ENCODE measurements at places on chromosomes 5 and 9.

- DNase-seq = no peak
Observed at GRCh38 chr5:149702934-149703646, 27.0 kb upstream of the PPARGC1B start.

DNA sequence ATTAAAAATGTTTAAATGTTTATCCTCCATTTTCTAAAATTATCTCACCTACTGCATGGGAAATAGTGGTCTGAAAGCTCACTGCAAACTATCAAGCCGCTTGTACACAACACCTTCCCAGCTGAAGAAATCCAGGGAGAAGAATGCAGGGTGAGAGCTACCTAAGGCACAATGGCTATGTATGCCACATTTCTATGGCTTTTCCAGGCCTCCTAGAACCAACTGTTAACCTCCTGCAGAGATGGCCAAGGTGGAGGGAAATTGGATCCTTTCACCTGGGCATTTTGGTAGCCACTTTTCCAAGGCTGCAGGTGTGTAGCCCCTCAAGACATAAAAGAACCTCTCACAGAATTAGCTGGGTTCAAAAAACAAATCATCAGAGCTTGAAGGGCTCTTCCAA lies 286.4 kb downstream of the EBF1 start:
- no peak for DNase-seq

- no peak for DNase-seq
Observed at GRCh38 chr5:104189909-104190308, 627.3 kb upstream of the NUDT12 start.

DNA sequence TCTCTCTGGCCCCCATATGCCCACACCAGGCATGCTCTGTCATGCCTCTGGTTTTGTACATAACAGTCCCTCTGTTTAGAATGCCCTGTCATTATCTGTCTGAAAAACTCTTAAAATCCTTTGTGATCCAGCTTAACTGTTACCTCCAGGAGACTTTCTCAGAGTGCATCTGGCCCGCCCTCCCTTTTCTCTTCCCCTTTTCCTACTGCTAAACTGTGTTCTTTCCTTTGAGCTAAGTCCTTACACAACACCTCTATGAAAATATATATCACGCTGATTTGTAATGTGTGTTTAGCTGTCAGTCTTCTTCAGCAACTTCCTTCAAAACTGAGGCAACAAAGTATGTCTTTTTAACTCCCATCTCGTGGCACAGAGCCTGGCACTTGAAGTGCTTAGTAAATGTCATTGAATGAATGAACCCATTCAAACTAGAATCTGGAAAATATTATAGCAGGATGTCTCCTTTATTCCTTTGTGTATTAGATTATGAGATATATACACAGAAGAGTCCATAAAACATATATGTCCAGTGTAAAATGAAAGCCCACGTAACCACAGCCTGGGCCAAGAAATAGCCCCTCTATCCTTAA lies 166.2 kb upstream of the KLF9 start:
- DNase-seq = no peak

DNA sequence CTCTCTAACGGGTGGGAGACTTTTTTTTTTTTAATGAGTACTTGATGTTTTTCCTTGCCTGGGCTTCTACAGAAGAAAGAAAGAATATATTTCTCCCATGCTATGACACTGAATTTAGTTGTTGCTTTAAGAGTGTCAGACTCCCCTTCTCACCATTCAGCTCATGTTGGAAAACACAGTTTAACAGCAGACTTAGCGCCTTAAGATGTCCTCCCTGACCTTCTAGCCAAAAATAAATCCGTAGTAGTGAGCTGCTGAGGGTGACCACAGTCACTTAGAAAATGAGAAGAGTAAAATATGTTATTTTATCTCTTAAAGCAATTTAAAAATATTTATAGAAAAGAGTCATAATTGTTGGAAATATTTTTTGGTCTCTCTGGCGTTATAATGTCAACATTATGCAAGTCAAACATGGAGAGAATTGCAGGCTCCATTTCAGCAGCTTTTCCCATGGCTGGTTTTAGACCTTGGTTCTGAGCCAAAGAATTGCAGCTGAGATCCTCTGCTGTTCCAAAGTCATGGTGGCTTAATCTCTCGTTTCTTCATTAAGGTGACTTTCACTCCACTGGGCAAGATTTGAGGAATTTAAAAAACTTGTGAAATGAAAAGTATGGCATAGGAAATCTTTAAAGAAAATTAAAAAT lies 143.5 kb downstream of the GHR start:
- no peak for DNase-seq

- no peak for DNase-seq
Observed at GRCh38 chr5:135060021-135060420, 26.0 kb upstream of the PITX1 start.

DNA sequence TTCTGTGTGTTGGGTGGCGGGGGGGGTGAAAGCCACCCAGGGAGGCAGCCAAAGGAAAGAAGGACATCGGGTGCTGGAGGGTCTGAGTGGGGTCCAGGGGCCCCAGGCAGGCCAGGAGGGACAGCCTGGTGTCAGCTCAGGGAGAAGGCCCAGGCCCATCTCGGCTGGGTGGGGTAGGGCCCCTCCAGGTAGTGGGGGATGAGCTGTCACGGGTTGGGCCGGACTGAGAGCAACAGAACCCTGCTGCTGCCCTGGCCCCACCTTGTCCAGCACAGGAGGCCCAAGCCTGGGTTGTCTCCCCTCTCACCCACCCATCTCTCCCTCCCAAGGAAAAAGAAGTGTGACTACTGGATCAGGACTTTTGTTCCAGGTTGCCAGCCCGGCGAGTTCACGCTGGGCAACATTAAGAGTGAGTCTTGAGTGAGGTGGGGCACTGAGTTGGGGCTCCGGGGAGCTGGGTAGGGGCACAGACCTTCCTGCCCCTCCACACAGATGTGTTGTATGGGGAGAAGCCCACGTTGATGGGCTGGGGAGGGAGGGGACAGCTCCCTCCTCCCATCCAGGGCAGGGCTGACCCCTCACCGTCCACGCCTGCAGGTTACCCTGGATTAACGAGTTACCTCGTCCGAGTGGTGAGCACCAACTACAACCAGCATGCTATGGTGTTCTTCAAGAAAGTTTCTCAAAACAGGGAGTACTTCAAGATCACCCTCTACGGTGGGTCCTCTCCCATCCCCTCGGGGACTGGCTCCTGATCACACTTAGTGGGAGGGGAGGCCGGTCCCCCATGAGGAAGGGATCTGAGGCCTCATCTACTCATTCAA lies 2.3 kb downstream of the LCN2 start:
- no peak for DNase-seq

Measured in NCI-H2081 treated with DMSO at 0.1 percent for 48 hours (cell line).